Right forelimb (tissue), 1 donor: ENCODE measurements at places on chromosomes 11 and 22.

- no peak for DNase-seq
Observed at GRCh38 chr11:64322925-64323260, 5.0 kb downstream of the PRDX5 start.

GRCh38 chr22:29102300-29102699 lies 29.5 kb downstream of the KREMEN1 start:
- no peak for DNase-seq

DNA sequence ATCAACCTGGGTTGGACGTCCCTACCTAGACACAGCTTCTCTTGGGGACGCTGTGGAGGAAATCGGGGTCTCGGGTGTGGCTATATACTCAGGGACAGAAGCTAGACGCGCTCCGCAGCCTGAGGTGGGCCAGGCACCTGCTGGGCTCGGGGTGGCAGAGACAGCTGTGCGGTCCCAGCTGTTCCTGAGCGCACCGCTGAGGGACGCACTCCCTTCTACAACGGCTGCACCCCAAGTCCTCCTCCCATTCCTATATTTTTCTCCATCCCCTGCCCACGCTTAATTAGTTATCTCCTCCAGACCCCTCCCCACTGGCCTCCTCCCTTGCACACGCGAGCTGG lies 188 bp upstream of the MTNR1B start:
- no peak for DNase-seq

DNA sequence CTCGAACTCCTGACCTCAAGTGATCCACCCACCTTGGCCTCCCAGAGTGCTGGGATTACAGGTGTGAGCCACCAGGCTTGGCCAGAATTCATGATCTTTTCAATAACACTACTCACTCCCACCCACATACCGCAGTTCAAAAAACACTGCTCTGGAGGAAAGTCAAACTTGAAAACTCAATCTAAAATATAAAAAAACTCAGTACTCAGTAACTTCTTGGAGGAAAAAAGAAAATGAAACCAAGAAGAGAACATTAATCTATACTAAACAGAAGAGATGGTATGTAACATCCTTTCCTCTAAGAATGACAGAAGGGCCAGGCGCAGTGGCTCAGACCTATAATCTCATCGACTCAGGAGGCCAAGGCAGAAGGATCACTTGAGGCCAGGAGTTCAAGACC lies 58.3 kb downstream of the MRTFA start:
- no peak for DNase-seq
